ENCODE measurements at places on chromosomes 7 and 10.

DNA sequence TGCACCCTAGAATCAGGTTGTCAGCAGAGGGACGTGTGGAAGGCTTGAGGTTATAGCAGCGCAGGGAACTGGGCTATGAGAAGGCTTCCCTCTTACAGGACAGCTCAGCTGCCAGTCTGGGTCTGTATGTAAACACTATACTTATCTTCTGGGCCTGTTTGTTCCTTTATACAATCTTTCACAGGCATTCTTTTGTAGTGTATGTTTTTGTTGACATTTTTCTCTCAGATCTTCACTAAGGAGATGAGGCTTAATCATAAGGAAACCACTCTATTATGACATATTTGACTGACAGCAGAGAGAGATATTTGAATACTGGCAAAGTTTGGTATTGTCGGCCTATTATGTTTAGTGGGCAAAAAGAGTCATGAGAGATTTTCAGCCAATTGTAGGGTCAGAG lies 929 bp downstream of the GBF1 start:
- DNase-seq: no peak

- no peak for DNase-seq
Observed at GRCh38 chr7:111370002-111370401, 192.3 kb downstream of the IMMP2L start.

DNA sequence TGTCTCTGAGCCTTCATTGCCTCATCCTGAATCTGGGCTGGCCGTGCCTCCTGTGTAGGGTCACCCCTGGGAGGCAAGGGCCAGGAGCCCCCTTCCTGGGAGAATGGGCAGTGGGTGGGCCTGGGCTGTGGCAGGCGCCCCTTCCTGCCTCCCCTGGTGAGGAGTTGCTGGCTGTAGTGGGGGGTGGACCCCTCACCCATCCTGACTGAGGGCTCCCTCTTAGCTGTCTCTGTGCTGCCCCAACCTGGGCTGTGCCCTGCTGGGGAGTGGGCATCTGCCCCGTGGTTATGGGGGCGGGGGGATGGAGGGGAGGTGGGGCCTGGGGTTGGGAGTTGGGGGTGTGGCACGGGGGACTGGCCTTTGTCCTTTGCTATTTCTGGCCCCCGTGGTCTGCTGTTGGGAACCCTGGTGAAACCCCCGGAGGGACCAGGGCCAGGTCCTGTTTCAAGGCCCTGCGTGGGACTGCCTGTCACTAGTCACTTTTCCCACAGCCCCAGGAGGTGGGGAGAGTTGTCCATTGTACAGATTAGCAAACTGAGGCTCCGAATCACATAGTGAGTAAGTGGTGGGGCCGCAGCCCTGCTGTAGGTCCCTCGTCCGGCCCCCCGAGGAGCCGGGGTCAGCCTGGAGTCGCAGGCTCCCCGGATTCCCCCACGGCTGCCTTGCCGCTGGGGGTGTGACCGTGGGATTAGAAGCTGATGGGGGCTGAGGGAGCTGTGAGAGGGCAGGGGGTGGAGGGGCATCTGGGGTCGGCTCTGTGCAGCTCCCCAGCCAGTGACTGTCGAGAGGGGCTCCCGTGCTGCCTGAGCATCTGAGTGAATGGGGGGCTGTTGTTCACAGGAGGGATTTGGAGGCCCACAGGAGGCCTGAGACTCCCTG lies 2.7 kb downstream of the TTYH3 start:
- DNase-seq: no peak

DNA sequence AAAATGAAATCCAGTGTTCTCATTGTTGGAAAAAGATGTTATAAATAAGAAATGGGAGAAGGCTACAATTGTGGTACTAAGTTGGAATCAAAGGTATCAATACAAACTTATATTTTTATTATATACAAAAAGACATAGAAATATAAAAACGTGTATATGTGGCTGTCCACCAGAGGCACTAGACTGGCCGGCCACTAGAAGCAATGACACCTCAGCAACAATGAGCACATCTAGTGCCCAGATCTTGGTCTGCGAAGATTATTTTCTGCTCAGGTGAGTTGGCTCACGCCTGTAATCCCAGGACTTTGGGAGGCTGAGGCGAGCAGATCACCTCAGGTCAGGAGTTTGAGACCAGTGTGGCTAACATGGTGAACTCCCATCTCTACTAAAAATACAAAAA lies 21.6 kb downstream of the IDE start:
- DNase-seq: no peak

DNA sequence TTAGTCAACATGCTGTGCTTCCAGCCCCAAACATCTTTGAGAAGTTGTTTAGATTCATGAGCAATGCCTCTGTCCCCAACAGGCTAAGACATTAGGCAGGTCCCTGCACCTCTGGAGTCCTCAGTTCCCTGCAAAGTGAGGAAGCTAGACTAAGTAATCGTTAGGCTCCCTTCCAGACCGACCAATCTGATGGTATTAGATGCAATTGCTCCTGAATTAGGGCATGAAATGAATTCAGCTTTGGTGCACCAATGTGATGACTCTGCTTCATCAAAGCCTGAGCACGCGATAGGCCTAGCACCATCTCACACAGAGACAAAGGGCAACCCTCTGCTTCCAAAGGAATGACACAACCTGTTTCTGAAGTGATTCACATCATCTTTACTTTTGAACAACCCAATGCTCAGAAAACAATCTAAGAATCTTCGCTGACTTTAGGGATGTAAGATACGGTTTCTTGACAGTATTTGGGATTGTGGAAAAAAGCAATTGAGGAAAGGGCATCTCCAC lies 723 bp upstream of the TES start:
- DNase-seq: no peak

- DNase-seq: no peak
Observed at GRCh38 chr10:45180946-45181875, 134.2 kb downstream of the OR13A1 start.

GRCh38 chr10:133464582-133465031 lies 10.9 kb downstream of the SCART1 start:
- DNase-seq: no peak

- DNase-seq: no peak
Observed at GRCh38 chr10:87660484-87661133, 931 bp downstream of the PAPSS2 start.

- DNase-seq: no peak
Observed at GRCh38 chr7:75616421-75617167, 122.1 kb downstream of the HIP1 start.

GRCh38 chr10:64156166-64156565 lies 635.0 kb downstream of the REEP3 start:
- DNase-seq: no peak

GRCh38 chr7:80823057-80823456 lies 95.8 kb downstream of the SEMA3C start:
- no peak for DNase-seq

- no peak for DNase-seq
Observed at GRCh38 chr10:71585564-71586290, 133.9 kb downstream of the C10orf105 start.
